T-helper 1 cell (primary cell): ENCODE measurements at places on chromosomes 11 and 22.

DNA sequence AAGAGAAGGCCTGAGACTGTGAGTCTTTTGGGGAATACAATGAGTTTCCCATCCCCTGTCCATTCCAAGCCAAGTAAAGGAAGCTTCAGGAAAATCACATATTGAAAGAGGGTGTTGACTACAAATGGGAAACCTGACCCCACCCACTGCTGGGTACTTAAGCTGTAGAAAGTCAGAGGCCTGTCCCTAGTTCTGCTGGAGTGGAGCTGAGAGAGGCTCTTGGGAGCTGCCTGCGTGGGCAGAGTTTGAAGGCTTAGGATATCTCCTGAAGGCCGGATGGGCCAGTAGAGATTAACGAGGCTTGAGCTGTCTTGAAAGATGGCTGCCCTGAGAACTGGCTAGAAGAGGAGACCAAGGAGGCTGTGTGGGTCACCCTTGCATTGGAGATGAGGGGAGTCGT is 176.2 kb upstream of the NECTIN1 start:
- DNase-seq, result no peak

GRCh38 chr11:74932797-74933196 is 16.1 kb downstream of the XRRA1 start:
- no peak for DNase-seq

- DNase-seq, result no peak
Measured at GRCh38 chr11:76783294-76783895, at the start of gene TSKU. TSKU (plus strand) TSS chr11:76783356; CDS start chr11:76795617, 12,261 bp downstream.

DNA sequence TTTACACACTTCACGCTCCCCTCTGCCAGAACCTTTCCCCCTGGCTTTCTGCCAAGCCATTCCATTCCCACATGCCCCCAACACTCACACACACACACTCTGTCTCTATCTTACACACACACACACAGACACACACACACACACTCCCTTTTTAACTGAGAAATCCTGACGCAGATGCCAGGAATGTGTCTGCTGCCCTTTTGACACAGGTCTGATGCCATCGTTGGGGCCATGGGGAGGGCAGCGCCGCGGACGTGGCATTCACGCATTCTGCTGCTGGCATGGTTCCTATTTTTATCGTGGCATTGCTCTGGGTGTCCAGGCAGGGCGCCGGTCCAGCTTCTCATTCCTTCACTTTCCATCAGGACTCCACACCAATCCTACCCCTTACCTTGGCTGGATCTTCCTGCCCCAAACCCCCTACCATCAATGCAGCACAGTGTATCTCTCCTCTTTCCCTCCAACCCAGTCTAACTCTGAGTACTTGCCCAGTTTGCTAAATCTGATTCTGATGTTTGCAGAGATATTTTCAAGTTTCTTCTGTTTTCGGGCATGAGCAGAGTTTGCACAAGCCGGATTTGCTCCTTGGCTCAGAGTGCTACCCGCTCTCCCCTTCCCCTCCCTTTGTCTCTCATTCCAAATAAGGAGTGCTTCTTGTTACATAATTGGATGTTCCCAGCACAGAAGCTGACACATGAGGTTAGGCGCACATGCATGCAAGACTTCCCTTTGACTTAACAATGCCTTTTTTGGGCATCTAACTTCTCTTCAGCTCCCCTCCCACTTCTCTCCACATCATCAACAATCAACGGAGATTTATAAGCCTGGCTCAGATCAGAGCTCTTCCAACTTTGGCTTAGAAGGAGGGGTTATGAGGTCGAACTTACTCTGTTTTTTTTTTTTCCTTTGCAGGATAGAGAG is 18.8 kb downstream of the SNX19 start:
- no peak for DNase-seq

DNA sequence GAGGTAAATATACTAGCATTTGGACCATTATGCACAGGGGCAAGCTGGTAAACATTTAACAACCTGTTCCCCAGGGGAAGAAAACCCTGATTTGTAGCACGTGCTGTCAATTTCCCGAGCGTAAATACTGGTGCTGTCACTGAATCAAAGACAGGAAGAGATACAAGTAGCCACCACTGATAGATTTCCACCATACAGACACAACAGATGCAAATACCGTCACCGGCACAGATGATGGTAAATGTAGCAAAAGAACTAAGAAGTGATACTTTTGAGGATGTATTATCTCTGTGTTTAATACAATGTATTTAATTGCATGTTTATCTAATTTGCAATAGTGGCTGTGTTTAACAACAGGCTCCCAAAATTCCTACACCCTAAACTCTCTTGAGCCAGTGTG is 39.6 kb downstream of the SHISAL1 start:
- no peak for DNase-seq

DNA sequence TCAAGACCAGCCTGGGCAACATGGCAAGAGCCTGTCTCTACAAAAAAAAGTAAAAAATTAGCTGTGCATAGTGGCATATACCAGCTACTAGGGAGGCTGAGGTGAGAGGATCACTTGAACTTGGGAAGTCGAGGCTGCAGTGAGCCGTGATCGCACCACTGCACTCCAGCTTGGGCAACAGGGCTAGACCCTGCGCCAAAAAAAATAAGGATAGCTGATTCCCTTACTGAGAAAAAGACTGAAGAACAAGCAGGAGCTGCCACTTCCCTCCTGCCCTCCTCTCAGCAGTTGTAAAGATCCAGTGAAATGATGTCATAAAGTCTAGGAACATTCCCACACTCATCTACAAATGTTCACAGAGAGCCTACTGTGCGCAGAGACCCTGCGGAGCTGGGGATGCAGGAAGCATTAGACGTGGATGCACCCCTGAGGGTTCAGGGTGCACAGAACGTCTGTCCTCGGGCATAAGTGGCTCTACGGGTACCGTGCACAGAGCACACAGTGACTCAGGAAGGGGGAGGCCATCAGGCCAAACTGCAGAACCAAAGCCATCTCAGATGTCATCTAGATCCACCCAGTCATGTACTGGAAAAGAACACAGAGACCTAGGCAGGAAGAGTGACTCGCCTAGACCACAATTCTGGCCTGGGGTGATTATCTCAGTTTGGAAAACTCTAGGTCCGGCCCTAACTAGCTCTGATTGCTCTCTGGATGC is 11.7 kb downstream of the SEC14L2 start:
- DNase-seq, result no peak

DNA sequence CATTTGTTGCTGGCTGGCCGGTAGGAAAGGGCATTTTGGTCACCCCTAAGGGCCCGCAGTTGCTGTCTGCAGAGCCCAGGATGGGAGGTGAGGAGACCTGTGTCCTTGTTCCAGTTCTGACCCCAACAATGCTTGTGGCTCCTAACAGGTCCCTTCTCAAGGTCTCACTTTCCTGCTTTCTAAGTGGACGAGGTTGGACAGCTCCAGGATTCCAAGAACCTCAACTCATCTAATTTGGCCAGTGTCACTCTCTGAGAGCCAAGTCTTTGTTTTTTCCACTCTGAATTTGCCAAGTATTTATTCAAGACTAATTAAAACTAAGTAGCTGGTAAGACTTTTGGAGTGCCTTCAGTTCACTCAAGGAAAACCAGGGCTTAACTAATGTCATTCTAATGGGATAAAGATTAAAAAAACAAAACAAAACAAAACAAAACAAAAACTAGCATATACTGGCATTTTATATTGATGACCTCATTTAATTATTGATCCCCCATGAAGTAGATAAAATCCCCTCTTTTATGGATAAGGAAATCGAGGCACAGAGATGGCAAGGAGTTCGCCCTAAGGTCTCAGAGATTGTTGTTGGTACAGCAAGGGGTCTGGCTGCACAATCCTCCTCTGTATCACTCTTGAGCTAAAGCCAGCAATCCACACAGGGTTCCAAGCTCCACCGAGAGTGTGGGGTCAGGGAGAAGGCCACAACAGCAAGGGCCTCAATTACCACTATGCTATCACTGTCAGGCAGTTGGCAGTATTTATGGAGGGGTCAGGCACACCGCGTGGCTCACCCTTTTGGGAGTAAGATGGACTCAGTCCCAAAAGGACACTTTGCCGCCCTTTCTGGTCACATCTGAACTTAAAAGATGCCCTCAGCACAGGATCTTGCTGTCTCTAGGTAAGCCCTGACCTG is 8.1 kb downstream of the SGSM1 start:
- DNase-seq, result no peak

- DNase-seq, result no peak
Measured at GRCh38 chr11:115333121-115333520, 171.1 kb downstream of the CADM1 start.

DNA sequence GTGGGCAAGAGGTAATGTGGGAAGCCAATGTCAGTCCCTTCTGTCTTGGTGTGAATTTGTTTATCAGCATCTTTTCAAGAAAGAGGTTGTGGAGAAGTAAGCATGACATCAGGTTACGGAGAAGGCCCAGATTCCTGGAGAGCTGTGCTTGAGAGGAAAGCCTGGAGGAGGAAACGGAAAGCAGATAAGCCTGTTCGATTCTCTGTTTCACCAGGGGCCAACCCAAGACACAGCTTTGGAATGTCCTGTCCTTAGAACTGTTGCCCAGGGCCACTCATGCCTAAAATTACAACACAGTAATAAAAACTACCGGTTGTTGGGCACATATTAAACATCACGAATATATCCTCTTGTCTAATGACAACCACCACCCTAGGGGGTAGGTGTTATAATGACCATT is 148.5 kb downstream of the NAV2 start:
- DNase-seq, result no peak

- DNase-seq, result no peak
Measured at GRCh38 chr11:11230802-11231562, 122.1 kb downstream of the CSNK2A3 start.

DNA sequence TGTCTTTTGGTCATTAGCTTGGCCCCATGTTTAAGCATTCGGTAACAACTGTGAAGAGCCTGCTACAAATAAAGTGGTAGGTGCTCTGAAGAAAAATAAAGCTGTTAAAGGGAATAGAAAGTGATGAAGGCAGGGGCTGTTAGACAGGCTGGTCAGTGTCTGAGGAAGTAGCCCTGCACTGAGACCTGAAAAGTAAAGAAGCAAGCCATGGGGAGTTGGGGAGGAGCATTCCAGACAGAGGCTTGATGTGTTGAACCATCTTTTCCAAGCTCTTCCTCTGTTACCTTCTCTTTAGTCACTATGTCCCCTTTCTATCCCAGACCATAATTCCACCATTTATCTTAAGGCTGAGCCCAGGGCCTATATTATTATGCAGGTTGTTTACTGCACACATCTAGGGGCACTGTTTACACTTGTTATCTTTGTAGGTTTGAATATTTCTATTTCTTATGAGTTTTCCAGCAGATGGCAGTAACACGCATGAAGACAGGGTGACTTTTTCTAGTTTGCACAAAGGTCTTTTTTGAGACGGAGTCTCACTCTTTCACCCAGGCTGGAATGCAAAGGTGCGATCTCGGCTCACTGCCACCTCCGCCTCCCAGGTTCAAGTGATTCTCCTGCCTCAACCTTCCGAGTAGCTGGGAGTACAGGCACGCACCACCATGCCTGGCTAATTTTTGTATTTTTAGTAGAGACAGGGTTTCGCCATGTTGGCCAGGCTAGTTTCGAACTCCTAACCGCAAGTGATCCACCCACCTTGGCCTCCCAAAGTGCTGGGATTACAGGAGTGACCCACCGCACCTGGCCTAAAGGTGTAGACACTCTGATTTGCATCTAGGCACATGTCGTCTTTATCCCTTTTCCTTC is 23.0 kb downstream of the ZFTA start:
- no peak for DNase-seq

DNA sequence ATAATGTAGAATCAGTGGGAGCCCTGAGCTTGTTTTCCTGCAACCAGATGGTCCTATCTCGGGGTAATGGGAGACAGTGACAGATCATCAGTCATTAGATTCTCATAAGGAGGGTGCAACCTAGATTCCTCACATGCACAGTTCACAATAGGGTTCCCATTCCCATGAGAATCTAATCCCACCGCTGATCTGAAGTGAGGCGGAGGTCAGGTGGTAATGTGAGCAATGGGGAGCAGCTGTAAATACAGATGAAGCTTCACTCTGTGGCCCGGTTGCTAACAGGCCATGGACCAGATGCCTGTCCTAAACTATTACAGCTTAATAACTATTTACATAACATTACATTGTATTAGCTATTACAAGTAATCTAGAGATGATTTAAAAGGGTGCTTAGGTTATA is 17.0 kb downstream of the DIXDC1 start:
- no peak for DNase-seq

- DNase-seq, result no peak
Measured at GRCh38 chr22:32331918-32332725, 25.5 kb upstream of the RFPL3 start.

DNA sequence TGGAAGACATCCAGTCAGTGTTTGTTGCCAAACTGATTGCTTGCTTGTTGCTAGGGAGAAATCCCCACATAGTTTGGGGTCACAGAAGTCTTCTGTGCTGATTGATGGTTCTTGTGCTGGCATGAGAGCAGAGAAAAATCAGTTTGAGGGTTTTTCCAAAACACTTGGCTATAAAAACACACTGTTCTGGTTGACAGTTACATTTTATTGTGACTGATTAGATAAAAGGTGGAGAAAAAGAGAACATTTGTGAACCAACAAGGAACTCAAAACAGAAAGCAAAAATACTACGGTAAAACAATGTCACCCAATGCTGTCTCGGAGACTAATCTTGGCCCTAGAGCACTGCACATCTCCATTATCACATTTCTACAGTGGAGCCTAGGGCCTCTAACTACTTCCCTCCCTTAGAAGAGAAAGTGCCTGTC is 14.4 kb upstream of the EIF4G2 start:
- DNase-seq, result no peak

- DNase-seq, result no peak
Measured at GRCh38 chr22:45336971-45337431, 27.3 kb downstream of the FAM118A start.

- DNase-seq, result no peak
Measured at GRCh38 chr11:95655536-95655935, 134.0 kb downstream of the FAM76B start.

DNA sequence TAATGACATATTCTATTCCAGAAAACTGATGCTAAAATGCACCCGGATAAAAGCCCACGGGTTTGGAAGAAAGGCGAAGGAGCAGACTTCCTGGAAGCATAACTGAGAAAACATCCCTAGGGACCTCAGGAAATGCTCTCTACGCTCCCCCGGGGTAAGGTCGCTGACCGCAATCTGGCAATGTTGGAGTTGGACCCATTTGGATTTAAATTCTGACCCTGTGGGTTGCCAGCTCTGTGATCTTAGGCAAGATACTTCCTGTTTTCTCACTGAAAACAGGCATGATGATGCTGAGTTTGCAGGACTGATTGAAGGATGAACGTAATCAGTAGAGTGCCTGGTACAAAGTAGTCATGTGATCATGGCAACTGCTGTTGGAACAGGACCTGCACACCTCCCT is 1054.0 kb downstream of the NTM start:
- DNase-seq, result no peak

GRCh38 chr11:19597206-19597605 is 115.4 kb upstream of the NAV2 start:
- no peak for DNase-seq

GRCh38 chr11:134429106-134429505 is 17.1 kb upstream of the B3GAT1 start:
- DNase-seq, result no peak

DNA sequence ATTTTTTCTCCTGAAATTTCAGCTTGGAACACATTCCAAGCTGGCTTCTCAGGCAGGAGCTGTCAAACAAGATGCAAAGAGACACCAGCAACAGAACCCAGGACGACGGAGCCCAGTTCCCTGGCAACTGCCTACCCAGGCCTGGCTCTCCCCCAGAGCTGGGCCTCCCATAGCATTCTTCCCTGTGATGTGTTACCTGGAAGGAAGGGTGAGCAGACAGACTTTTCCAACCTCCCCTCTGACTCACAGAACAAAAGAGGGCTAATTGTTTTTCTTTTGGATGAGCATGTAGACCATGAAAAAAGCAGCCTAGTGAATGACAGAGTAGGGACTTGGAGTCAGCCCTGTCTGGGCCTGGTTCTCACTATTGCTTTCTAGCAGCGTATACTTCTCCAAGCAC is 55.3 kb upstream of the BMAL1 start:
- no peak for DNase-seq
